ENCODE measurements at places on chromosomes 11 and 22.

DNA sequence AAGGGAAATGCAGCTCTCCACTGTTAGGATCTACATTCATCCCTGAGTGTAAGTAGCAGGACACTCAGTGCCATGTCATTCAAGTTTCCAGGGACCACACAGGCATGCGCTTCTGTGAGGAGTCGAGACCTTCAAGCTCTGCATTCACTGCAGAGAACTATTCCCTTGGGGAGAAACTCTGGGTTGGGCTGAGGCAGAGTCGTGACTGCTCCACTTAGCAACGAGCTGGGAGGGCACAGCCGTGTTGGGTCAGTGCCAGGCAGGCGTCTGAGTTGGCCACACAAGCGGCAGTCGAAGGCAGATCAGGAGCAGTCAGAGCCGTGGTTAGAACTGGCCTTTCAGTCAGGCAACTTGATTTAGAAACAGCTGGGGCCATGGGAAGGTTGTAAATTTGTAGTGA lies 14.7 kb downstream of the MPEG1 start:
- DNase-seq = no peak

- DNase-seq = no peak
These were observed 469 bp downstream of the ZBED5 start for GRCh38 chr11:10857459-10857708.

- DNase-seq = no peak
These were observed 47.0 kb downstream of the SBF2 start for GRCh38 chr11:10247011-10247410.

DNA sequence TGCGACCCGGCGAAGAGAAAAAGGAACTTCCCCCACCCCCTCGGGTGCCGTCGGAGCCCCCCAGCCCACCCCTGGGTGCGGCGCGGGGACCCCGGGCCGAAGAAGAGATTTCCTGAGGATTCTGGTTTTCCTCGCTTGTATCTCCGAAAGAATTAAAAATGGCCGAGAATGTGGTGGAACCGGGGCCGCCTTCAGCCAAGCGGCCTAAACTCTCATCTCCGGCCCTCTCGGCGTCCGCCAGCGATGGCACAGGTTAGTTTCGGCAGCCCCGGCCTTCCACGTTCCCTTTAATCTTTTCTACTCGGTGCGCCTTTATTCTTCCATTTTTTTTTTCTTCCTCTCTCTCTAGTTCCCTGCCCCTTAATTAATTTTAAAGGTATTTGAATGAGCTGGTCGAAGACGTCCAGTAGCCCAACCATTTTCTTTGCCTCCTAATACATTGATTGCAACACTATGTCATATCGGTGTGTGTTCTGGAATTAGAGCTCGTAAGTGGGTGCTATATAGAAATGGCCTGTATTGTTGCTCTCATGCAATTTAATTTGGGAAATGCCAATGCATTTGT lies 537 bp downstream of the EP300 start:
- DNase-seq = no peak

GRCh38 chr11:116610190-116610589 lies 162.6 kb downstream of the BUD13 start:
- DNase-seq = no peak

- DNase-seq = no peak
These were observed 6.2 kb downstream of the TANGO2 start for GRCh38 chr22:20026996-20027601.

GRCh38 chr11:131464461-131464860 lies 94.0 kb downstream of the NTM start:
- no peak for DNase-seq

- DNase-seq = no peak
These were observed 97.6 kb upstream of the BID start for GRCh38 chr22:17871726-17872458.

DNA sequence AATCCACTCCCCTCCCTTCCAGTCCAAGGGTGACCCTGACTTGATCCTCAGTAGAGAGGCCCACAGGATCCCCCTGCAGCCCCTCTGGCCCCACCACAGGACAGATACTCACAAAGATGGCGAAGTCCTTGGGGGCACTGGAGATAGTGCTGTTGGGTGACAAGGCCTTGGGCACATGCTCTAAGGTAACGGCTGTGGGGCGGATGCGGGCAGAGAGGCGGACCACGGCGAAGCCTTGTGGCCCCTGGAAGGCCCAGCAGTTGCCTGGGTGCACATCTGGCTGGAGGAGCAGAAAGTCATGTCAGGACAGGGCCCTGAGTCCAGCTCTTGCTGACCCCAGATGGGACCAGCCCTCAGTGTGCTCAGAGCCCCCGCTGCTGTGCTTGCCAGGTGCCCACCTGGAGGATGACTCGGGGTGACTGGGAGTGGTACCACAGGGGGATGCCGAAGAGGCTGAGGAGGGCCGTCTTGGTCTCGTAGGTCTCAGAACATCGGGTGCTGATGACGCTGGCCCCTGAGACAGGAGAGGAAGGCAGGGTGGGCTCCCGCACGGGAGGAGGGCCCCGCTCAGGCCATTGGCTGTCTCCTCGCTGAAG lies 17.2 kb downstream of the SUN2 start:
- no peak for DNase-seq

DNA sequence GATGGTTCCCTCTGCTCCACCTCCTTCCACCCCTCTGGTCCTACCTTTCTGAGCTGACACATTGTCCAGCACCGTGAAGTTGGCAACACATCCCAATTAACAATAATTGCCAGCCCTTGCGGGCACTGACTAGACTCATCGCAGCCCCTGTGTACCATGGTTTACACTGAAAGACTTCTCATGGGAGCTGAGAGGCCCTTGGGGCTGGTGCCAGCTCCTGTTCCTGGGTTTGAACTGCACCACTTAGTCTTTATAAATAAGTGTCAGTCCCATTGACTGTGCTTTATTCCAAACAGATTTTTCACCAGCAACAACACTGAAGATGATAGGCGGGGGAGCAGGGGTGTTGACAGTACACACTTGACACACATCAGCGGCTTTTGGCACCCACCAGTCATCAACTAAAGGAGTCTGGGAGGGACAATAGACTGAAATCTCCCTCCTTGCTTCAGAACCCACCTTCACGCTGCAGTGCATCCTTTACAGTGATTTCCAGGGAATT lies 447.3 kb downstream of the NTM start:
- DNase-seq = no peak

DNA sequence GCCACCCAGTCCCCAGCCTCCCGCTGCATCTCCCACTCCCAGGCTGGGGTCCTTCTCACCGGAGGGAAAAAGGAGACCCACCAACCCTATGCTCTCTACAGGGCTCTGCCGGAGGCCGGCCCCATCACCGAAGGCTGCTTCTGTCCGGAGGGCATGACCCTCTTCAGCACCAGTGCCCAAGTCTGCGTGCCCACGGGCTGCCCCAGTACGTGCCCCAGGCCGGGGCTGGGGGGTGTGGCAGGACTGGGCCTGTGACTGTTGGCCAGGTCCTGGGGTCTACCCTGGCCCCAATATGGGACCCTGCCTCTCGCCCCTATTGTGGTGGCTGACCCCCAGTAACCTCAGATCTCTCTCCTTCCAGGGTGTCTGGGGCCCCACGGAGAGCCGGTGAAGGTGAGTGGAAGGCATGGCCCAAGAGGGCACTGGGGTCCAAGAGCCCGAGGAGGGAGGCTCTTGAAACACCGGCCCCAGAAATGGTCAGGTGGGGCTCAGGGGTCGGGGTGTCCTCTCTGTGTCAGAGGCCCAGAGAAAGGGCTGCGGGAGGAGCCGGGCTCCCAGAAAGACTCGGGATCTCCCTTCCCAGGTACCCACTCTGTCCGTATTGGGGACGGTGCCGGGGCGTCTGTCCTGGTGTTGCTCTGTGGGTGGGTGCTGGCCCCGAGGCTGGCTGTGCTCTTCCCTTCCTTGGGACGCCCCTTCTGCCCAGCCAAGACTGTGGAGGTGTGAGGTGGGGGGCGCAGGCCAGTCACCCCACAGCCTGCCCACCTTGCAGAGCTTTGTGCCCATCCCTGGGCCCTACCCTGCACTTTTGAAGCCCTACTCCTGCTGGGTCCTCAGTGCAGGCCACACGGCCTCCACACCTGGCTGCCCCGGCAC lies 26.1 kb upstream of the MUC5B start:
- no peak for DNase-seq

- DNase-seq = peak; percentile 19
These were observed 840 bp downstream of the GRAMD1B start for GRCh38 chr11:123430721-123431497.

DNA sequence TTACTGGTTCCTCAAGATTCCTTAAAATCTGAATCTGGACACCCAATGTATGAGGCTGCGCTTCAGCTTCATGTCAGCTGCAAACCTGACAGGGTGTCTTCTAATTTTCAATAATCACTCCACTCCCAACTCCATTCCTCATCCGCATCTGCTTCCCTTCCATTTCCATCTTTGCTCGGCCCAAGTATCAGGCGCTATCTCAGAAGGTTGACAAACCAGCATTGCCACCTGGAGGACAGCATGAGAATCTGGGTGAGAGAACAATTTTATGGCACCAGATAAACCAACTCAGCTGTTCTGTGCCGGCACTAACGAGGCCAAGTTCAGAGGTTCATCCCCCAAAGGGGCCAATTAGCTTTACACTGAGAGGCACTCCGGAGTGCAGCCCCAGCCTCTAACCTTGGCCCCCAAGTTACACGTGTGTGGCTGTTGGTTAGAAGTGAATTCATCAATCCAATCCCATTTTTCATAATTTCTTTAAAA lies 79.1 kb upstream of the LMO2 start:
- peak; percentile 10 for DNase-seq

- DNase-seq = no peak
These were observed 75.9 kb downstream of the PARVA start for GRCh38 chr11:12453243-12453642.

GRCh38 chr11:59841514-59841913 lies 3.8 kb downstream of the CBLIF start:
- DNase-seq = no peak

GRCh38 chr11:59102259-59102765 lies 4.7 kb upstream of the FAM111B start:
- peak; percentile 47 for DNase-seq

DNA sequence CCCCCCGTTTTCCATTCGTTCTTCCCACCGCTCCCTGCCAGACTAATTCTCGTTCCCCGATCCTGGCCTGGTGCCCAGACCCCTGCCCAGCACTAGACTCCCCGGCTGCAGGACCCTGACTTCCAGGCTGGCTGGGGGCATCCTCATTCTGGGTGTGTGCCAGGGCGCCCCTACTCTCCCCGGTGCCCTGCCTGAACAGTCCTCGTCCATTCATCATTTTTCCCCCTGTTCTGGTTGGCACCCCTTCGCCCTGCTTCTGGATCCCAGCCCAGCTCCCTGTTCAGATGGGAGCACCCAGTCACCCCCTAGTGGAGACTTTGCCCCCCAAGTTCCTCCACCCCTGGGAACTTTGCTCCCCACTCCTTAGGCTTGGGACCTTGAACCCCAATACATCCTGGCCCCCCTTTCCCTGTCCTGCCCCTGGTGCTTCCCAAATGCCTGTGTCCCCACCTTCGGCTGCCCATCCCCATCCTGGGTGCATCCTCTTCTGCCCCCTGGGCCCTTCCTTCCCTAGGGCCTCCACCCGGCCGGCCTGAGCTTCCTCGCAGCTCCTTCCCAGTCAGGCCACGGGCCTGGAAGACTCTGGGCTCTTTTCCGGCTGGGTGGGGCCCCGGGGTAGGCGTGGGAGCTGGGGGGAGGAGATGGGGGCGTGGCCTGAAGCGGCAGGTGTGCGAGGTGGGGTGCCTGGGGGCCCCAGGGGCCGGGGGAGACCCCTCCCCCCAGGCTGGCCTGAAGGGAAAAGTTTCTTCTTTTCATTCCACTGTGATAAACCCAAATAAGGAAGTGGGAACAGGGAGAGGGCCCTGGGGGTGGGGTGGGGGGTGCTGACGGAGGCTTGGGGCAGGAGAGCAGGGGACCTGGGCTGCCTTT lies 908 bp downstream of the PLCB3 start:
- DNase-seq = no peak

DNA sequence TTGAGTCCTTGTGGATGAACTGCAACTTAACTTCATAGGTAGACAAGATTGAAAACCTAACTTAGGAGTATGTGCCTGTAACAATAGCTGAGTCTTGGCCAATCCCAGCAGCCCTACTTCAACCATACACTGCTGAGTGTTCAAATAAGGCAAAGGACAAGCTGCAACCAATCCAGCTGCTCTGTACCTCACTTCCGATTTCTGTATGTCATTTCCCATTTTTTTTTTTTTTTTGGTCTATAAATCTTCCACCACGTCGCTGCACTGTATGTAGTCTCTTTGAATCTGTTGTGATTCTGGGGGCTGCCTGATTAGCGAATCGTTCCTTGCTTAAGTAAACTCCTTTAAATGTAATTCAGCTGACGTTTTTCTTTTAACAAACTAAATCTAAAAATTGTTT lies 35.4 kb upstream of the FLI1 start:
- no peak for DNase-seq

- no peak for DNase-seq
These were observed 8.2 kb downstream of the MS4A15 start for GRCh38 chr11:60764879-60765278.

DNA sequence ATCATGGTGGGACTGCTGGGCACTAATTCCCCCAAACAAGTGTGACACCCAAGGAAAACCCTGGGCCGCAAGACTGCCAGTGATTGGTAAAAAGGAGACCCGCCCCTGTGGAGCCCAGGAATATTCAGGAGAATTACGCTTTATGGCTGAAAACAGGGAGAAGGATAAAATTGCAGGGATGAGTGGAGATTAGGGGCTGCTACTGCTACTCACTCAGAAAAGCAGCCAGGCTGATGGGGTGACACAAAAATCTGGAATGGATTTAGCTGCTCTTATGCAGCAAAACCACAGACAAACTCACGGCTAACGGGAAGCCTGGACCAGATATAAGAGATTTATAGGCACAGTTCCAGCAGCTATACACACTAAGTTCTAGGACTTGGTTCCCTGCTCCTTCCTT lies 4.4 kb upstream of the FBXO3 start:
- no peak for DNase-seq

DNA sequence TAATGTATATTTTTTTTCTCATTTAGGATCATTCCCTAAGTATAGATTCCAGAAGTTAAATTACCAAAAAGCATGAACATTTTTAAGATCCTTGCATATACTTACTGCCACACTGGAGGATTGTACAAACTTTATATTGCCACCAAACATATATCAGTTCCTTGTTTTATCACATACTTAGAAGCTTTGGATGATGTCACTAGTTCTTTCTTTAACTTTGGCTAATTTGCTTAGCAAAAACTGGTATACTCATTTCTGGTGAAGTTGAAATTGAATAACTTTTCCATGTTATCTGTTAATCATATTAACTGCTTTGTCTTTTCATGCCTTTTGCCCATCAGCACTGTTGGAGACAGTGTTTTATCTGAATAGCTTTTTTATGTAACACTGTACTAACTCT lies 31.6 kb upstream of the PRDM10 start:
- DNase-seq = no peak

DNA sequence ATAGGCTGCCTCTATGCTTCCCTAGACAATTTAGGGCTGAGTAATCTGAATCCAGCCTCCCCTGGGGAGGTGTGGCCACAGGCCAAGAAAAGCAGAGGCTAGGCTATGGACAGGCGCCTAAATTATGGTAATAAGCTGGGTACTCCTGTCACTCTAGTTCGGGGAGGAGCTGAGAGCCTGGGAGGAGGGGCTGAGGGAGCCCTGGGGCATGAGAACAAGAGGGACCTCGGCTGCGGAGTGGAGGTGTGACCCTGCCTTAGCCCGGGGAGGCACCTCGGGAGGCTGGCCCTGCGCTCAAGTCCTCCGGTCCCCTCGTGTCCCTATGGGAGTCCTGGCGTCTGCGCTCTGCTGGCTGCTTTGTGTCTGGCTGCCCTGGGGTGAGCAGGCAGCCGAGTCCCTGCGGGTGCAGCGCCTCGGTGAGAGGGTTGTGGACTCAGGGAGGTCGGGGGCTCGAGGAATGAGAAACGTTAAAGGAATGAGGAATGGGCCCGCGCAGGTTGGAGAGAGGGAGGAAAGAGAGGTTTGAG lies at the start of gene OTOG:
TSS of gene OTOG (plus strand) at position 209 of the 527 bp plus-strand sequence. CDS start at position 323, 114 bp downstream.
- DNase-seq = no peak
